H4 (cell line): ENCODE measurements at places on chromosomes 12 and 14.

- no peak for DNase-seq
Observed at GRCh38 chr14:74859757-74860552, 16.0 kb downstream of the PROX2 start.

GRCh38 chr12:724194-724855 is 28.1 kb upstream of the WNK1 start:
- no peak for DNase-seq

DNA sequence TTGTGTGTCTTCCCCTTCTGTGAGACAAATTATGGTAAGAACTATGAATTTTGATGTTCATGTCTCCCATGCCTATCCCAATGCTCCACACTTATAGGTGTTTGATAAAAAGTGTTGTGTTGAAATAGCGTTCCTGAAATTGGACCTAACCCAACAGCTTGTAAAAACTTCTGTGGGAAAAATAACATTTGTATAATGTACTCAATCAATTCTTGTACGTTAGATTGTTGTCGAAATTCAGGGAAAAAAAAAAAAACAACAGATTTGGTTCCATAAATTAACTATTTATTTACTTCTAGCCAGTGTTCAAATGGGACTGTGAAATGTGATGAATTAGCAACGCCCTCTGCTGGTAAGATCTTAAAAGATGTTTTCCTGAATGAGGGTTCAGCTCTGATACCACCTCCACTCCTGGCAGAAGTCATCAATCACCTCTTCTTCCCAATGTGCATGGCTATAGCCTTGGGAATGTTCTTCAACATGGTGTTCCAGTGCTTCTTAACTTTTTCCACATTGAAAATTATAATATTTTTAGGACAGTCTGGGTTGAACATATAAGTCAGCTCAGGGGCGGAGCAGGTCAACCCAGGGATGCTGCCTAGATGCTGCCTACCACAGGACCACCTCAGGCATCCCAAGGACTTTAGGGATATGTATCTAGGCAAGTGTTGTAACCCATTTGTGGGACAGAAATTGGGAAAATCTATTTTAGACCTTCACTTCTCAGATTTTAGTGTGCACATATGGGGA is 170.6 kb downstream of the OTOGL start:
- DNase-seq: peak; percentile 27

DNA sequence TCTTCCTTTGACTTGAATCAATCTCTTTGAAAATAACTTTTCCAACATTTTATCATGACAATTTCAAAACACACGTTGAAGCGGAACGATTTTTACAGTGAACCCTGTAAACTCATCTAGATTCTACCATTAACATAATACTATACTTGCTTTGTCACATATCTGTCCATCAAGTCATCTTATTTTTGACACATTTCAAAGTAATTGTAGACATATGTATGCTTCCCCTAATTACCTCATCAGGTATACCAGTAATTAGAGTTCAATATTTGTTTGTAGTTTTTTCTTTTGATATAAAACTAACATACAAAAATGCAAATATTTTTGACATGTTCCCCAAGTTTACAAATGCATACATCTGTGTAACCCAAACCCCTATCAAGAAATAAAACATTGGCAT is 140.4 kb downstream of the DACT1 start:
- no peak for DNase-seq

DNA sequence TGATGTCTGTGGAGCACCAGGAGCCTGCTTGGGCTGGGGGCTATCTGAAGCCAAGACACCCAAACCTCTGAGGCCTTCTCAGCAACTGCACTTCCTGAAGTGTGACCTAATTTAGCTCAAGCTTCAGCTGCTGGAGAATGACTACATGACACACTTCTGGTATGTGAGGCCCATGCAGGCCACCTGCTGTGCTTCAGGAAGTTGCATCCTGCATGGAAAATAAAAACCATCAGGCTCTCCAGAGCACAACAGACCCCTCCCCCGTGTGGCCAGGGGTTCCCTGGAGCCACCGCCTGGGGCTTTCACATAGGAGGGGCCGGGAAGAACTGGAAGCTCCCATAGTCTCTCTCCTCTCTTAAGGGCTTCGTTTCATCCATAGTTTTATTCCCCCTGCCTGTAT is 217.7 kb downstream of the SLC15A4 start:
- DNase-seq: no peak

- DNase-seq: no peak
Observed at GRCh38 chr12:8499616-8500015, 13.7 kb upstream of the CLEC4D start.

DNA sequence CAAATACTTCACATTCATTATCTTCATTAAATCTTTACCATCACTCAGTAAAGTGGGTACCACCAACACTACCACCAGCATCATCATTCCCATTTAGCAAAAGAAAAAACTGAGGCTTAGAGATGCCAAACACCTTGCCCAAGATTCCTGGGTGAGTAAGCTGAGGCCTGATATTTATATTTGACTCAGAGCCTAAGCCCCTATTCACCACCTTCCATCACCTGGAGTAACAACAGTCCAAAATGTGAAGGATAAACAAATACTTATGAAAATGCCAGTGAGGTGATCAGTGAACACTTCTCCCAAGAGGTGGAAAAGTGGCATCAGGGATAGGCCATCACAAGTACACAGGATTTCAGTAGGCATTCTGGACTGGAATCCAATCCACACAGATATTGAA is 3.7 kb downstream of the SLC38A1 start:
- DNase-seq: no peak

- DNase-seq: no peak
Observed at GRCh38 chr14:89575386-89576061, 158.5 kb upstream of the FOXN3 start.

GRCh38 chr12:56104815-56105608 is 653 bp downstream of the PA2G4 start:
- DNase-seq: no peak

- DNase-seq: no peak
Observed at GRCh38 chr14:75333606-75334548, 55.2 kb downstream of the FOS start.

GRCh38 chr14:51990488-51990887 is 1.1 kb downstream of the RTRAF start:
- DNase-seq: no peak

GRCh38 chr12:107583551-107583950 is 102.0 kb upstream of the PWP1 start:
- no peak for DNase-seq

DNA sequence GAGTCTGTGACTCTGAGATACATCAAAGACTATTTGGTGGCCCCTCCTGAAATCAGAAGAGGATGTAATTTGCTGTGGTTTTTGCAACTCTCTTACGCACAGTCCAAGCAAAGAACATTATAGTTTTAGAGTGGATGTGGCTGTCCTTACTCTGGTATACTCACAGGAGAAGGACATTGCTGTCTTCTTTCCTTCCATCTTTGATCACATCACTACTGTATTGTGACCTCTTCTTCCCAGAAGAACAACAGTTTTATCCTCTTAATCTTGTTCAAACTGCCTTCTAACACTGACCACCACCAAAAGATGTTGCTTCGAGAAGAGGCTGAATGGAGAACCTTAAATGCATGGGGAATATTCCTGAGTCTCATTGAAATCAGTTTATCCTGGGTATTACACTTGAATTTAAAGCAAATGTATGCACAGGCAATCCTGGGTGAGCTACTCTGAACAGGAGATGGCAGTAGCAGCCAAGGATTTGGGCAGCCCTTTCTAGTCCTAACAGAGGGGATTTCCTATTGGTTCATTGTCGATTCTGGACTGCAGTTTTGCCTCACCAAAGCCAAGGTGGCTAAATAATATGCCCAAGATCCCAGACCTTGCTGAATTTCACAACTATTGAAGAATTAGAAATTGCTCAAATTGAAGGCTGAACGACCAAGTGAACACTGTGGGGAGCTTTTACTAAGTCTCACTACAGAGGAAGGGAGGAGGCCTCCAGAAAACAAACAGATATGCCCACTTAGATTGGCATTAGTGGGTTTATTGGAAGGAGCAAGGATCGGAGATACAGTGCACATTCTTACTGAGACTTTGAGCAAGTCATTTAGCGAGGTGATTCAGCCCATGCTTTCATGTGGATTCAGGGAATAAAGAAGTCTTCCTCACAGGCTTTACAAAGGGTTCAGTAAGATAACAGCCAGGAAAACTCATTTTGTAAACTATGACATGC is 282.8 kb downstream of the PAWR start:
- peak; percentile 86 for DNase-seq

DNA sequence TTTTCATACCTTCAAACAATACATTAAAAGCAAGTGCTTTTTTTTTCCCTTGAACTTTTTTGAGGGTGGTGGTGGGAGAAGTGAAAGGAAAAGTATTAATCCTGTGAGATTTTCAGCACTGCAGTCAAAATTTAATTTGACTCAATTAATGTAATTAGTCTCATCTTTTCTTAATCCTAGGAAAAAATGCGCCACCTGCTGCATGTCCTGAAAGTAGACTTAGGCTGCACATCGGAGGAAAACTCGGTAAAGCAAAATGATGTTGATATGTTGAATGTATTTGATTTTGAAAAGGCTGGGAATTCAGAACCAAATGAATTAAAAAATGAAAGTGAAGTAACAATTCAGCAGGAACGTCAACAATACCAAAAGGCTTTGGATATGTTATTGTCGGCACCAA is 52.2 kb downstream of the SPATA7 start:
- DNase-seq: no peak

GRCh38 chr12:131076791-131077747 is 123.4 kb downstream of the ADGRD1 start:
- no peak for DNase-seq

GRCh38 chr12:50313256-50313931 is 30.1 kb upstream of the LIMA1 start:
- no peak for DNase-seq

GRCh38 chr12:132955094-132956010 is 754 bp downstream of the ZNF605 start:
- no peak for DNase-seq

- DNase-seq: no peak
Observed at GRCh38 chr14:78673845-78674244, 503.7 kb downstream of the NRXN3 start.

GRCh38 chr12:10540776-10541205 is 35.1 kb downstream of the EIF2S3B start:
- no peak for DNase-seq

- DNase-seq: no peak
Observed at GRCh38 chr12:102438827-102439210, 41.5 kb downstream of the IGF1 start.

DNA sequence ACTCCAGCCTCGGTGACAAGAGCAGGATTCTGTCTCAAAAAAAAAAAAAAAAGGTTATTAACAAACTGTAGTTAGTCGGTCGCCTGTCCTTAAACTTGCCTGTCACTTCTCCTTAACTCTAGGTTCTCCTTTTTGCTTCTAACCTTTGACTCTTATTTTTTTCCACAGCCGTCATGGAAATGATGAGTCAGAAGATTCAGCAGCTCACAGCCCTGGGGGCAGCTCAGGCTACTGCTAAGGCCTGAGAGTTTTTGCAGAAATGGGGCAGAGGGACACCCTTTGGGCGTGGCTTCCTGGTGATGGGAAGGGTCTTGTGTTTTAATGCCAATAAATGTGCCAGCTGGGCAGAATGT is 418 bp upstream of the MYG1 start:
- DNase-seq: peak; percentile 39

DNA sequence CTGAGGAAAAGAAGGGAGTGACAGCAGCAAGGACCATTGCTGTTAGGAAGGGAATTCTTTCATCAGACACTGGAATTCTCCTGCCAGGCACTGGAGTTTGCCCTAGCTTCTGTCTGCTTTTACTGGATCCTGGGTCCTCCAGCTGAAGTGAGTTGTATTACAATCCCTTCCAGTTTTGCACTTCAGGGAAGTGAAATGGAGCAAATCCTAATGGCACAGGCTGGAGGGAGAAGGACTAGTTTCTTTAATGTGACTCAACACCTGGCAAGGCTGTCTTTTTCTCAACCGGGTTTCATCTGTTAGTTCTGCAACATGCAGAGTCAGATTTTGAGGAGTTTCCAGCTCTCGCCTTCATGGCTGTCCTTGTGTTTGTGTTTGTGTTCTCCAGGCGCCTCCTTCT is 45.8 kb downstream of the ETV6 start:
- no peak for DNase-seq

DNA sequence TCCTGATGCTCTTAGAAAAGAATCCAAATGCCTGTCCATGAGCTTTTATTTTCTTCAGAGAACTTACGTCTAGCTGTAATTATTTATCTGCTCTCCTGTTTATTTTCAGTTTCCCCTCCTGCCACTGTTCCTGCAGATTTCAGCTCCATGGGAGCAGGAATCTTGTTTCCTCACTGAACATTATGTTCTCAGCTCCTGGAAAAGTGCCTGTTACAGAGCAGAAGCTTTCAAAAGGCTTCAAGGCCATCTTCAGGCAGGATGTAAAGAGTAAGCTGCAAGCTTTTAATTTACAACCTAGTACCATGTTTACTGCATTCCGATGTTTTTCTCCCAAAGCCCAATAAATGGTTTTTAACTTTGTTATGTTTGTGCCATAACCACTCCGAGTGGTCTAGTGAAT is 98.4 kb upstream of the BTG1 start:
- no peak for DNase-seq

- no peak for DNase-seq
Observed at GRCh38 chr12:110545812-110546211, 37.3 kb downstream of the PPTC7 start.

- DNase-seq: no peak
Observed at GRCh38 chr12:4355156-4356040, 24.1 kb downstream of the FGF23 start.
